Mammary epithelial cell (primary cell): ENCODE measurements at places on chromosomes 7 and 10.

DNA sequence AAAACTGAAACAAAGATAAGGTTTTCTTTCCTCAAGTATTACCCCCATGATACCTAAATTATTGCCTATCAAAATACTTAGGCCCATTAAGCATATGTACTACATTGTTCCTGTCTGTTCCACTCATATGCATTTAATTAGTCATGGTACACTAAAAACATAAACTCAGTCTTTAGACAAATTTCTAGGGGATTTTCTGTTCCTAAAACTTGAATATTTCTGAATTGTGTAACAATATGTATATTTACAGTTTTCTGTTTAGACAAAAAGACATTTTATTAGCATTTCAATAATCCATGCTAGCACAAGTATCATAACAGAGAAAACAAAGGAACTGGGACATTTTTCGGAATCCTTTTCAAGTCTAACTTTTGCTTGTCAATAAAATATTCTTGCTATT, 234.2 kb downstream of the CRPPA start:
- no peak for DNase-seq

DNA sequence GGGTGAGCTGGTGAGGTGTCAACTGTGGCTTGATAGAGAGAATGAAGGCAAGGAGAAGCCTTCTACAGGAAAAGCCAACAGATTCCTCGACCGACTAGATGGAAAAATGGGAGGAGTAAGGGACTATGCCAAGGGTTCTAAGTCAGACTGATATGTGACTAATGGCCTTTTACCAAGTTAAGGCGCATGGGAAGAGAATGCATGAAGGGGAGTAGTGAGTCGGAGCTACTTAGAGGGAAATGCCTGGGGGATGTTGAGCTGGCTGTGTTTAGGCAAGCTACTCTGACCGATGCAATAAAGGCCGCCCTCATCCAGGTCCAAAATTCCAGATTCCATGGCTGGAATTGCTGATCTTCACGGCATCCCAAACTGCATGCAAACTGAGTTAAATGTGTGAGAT, 48.2 kb downstream of the APBB1IP start:
- peak; percentile 20 for DNase-seq

DNA sequence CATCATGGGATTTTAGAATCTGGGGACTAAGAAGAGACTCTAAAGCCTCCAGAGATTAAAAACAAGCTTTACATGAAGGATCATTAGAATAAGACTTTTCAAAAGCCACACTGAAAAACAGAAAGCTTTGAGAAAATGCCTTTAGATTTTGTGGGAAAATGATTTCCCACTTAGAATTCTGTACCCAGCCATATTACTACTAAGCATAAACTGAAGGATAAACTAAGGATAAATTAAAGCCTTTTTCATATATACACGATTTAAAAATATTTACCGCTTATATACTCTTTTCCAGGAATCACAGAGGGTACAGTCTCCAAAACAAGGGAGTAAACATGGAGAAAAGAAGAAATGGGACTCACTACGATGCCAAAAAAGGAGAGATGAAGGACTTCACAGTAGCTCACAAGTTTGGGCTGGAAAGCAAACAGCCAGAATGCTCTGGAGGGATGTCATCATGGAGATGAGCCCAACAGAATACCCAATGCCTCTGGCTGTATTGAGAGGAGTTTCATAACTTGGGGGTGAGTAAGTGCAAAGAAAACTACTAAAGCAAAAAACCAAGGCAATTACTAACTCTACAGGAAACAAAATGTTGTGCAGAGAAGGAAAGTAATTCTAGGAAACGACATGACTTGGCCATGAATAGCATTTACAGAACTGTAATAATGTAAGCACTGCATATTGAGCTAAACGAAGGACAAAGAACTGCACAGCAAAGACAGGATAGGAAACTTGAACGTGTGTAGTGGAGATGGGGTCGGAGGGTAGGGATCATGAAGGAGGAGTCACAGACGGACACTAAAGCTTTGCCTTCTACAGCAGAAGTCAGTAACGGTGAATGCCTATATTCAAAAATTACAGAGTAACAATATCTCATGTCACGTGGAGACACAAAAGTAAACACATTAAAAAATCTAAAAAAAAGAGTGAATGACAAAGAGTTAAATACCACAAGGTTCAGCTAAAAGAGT, 61.4 kb upstream of the ASAH2 start:
- peak; percentile 84 for DNase-seq

DNA sequence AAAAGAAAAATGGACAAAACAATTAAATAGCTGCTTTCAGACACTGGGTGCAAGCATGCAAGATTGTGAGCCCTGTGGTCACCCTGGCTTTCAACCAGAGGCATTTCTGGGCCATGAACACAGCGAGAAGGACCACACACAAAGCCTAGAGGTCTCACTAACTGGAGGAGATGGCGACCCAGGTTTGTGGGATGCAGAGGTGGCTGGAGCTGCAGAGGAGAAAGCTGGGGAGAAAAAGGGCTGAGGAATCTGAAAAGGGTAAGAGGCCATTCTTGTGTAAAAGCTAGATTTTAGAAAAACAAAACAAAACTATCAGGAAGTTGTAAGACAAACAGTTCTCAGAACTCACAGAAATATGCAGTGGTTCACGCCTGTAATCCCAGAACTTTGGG, 30.1 kb upstream of the PTPRN2 start:
- no peak for DNase-seq

- no peak for DNase-seq
Observed at GRCh38 chr7:36916116-36916515, 191.8 kb upstream of the AOAH start.

DNA sequence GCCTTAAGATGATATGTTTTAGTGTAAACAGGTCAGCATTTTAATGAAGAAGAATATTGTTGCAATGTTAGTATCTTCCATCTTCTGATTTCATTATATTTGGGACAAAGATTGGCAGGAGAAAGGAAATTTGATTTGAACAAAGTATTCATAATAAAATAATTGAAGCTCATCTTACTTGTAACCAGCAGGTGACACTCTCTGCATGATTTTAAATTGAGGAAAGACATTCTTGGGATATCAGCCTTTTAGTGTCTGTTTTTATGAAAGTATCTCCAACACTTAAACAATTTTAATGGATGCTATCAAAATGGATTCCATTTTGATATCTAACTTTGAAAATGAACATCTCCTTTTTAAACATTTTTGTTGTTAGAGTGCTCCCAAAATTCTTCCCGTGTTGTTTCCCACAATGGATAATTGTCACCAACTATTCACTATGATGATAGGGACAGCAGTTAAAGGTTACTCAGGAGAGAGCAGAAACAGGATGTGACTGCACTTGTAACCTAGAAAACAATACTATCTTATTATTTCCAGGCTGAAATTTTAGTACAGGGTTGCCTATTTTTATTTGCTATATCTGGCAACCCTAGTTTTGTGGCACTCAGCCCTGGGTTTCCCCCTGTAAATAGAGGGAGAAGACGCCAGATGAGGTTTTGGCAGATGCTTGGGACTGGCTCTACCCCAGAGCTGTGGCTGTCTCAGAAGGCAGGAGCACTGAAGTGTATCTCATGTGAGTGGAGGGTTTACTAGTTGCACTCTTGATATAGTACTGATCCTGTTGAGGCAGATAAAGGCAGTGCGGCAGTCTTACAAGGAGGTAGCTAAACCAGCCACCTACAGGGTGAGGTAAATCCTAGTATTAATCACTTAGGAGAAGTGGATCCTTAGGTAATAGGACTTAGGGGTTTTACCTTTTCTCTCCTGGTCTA, 31.0 kb upstream of the ABCB4 start:
- peak; percentile 5 for DNase-seq

GRCh38 chr10:1287971-1288401, 231.8 kb downstream of the WDR37 start:
- no peak for DNase-seq

DNA sequence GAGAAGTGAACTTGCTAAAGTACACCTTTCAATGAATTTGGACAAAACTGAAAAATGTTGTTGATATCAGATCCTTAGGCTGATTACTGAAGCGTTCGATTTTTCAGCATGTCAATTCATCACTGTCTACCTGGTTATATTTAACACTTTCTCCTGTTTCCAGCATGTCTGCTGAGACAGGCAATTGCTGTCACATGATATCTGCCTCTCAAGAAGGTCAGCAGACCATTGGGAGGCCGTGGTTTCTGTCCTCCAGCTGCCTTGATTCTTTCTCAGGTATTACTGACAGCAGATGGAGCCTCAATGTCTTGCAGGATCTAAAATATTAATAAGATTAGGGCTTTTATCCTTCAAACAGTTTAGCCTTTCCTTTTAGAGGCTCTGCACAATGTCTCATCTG, 127.5 kb downstream of the SNX10 start:
- DNase-seq, result no peak
